ENCODE measurements at places on chromosomes 16 and 17.

GRCh38 chr17:45946841-45947256 lies 52.2 kb upstream of the STH start:
- no peak for DNase-seq

DNA sequence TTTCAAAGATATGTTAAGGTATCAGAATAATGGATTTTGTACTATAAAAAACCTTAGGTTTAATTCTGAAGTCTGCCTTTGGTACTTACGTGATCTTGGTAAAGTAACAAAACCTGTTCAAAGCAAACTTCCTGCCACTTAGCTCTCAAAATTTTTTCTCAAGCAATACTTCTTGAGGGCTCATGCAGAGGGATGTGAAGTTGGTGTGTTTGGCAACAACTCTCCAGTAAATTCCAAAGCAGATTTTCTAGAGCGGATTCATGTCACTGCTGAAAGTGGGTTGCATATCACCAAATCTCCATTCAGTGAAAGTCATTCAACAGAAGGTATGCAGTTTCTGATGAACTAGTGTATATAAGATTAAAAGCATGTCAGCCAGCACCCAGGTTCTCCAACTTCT lies 856.7 kb downstream of the CDH8 start:
- DNase-seq = no peak

DNA sequence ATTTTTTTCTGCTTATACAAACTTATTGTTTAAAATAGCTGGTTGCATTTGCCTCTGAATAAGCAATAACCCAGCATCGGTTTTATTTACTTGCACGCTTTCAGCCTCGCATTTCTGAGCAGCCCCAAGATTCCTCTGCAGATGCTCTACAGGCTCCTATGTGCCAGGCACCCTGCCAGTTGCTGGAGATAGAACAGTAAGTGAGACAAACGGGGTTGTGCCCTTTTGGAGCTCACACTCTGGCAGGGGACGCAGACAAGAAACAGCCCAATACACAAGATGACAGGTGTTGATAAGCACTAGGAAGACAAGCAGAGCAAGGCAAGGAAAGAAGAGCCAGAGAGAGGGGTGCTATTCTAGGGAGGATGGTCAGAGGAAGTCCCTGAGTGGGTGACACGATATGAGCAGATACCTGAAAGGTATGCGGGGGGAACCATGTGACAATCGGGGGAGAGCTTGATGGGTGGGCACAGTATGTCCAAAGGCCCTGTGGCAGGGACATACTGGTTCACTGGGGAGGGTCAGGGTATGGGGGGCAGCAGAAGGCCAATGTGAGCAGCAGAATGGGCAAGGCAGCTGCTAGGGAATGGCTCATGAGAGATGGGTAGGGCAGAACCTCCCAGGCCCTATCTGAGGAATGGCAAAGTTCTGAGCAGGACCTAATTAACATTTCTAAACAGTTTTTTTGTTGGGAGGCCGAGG lies 18.7 kb upstream of the ADORA2B start:
- DNase-seq = no peak

GRCh38 chr17:15893658-15894024 lies 51.3 kb upstream of the ADORA2B start:
- DNase-seq = no peak

DNA sequence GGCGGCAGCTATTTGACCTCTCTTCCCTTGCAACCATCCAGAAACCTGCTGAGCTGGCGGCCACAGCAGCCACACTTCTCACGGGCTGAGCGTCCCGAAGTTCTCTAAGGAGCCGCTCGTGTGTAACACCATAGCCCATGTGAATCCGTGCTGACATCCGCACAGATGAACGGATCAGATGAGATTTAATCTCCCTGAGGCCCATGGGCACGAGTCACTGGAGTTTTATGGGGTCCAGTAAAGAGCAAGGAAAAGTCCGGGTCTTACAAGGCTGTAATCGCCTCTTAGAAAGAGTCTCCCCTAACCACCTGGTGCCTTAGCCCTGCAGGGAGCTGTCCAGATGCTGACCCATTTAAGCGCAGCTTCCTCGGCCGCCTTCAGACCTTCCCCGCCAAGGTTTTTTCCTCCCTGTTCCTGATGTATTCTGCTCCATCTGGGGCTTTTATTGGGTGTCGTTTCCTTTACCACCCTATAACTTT lies 5.5 kb upstream of the CACNG5 start:
- peak; percentile 16 for DNase-seq

GRCh38 chr16:89084411-89084810 lies 9.2 kb upstream of the ACSF3 start:
- no peak for DNase-seq

DNA sequence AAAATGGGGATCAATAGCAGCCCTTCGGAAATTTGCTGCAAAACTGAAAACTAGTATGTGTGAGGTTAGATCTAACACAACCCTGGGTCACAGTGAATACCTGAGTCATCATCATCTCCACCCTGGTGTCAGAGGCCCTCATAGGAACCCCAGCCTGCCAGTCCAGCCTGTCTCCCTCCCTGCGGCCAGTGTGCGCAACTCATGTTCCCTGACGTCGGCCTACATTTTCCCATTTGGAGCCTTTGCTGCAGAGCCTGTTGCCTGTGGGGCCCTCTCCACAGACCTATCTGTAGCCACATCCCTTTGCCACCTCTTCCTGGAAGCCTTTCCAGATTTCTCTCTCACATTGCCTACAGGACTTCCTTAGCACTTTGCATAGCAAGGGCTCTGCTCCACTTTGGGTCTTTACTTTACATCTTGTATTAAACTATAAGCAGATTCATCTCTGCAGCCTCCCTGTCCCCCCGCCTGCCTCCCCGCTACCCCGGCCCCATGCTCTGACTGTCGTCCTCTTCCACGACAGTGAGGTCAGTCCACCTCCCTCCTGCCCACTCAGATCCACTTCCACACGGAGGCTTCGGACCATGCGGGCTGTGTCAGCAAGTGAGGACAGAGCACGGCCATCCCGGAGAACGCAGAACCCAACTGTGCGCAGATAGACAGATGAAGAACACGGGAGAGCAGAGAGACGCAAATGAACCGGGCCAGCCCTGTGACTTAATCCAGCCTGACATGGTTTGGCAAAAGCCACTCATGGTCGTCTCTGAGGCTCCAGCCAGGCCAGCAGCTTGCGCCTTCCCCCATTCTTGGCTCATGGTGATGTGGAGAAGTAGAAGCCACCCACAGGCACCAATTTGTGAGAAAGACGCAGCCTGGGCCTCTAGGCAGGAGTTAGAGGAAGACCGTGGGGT lies 31.0 kb downstream of the NGFR start:
- no peak for DNase-seq

GRCh38 chr16:10770907-10771306 lies 27.3 kb downstream of the NUBP1 start:
- DNase-seq = no peak

DNA sequence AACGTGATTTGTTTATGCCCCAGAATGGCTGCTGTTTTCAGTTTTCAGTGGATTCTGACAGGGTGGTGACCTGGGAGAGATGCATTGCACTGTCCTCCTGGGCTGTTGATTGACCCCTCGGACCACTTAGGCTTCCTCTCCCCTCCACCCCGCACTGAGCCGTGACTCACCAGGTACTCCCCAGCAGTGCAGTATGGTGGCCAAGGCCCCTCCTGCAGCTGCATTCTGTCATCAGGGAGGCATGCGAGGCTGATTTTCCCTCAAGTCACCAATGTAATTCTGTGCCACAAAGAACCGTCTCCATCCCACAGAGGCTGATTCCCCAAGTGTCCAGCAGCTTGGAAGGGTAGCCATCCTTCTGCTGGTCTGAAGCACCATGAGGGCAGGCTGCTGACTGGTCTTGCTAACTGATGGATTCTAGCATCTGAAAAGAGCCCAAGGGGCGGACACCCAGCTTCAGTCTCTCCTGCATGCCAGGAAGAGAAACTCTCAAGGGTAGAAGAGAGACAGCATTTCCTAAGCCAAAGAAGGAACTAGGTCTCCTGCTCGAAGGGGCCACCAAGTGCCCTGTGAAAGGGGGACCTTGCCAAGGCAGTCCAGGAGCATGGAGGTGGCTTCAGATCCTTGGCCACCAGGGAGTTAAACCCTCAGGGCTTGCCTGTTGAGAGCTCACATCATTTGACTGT lies 148.1 kb downstream of the SOCS1 start:
- DNase-seq = no peak

DNA sequence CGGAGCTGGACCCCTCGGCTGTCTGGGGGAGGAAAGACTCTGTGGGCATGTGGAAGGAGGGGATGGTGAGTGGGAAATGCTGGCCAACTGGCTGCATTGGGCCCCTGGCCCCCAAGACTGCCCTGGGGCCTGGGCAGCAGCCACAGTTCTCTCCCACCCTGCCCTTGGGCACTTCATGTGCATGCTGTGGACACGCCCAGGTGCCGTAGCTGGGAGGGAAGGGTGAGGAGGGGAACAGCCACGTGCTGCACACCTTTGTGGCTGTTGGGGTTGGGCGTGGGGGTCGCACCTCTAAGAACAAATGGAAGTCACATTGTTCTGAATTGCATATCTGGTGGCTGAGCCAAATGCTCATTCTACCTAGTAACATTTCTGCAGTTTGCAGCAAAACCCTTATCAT lies 11.9 kb upstream of the ZNHIT3 start:
- no peak for DNase-seq

GRCh38 chr17:3989041-3989886 lies 25.0 kb upstream of the ATP2A3 start:
- DNase-seq = no peak
